ENCODE measurements at places on chromosomes 6 and 20.
A peak's percentile ranks its signal among the peaks of the same experiment; 100 is the strongest.

DNA sequence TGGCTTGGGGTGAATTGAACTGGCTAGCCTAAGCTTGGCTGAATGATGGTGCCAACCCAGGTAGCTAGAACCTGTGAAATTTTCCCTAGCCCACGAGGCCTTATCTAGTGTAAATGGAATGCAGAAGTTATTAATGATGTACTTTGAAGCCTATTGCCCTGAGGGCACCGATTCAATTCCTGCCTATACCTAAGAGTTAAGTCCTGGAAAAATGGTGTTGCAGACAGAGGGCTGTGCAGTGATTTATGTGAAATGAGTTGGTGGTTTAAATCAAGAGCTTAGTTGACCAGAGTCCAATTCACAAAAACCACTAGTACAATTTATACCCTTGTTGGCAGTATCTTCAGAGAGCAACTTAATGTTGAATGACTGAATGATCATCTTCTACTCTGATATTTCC lies 373.8 kb upstream of the JAG1 start:
- ATAC-seq: no peak

DNA sequence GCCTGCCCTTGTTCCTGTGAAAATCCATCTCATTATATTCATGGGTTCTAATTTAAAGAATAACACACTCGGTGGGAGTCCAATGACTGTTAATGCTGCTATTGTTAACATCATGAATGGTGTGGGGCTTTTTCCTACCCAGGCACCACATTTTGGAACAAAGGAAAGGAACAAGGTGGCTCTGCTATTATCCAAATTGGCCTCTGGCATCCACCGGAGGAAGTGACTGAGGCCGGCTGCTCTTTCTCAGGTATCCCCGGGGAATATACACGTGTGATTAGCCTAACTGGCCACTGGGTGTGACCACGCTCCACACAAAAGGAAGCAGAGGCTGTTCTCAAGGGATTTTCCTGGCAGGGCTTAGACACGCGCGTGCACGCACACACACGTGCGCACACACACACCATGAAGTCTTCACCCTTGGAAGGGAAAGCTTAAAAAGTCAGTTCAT lies 601.2 kb upstream of the ARID1B start:
- no peak for ATAC-seq

- ATAC-seq: no peak
These were observed 1.8 kb downstream of the CDH4 start for GRCh38 chr20:61253640-61254511.

- ATAC-seq: no peak
These were observed 84.5 kb upstream of the MCHR2 start for GRCh38 chr6:100078509-100078908.

DNA sequence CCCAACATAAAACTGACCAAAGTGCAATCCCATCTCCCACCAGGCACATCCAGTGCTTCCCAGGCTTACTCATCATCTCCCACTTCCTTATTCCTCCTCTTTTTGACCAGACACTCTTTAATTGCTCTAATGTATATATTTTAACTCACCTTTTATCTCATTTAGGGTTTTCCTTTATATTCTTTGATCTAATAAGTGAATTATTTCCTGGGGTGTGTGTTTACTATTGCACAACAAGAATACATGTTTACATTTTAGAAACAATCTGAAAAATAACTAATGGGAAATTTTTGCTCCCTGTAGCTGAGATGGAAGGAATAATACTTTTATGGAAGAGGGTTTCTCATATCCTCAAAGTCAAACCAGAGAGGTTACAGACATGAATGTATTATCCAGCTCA lies 18.4 kb downstream of the RHAG start:
- ATAC-seq: no peak

DNA sequence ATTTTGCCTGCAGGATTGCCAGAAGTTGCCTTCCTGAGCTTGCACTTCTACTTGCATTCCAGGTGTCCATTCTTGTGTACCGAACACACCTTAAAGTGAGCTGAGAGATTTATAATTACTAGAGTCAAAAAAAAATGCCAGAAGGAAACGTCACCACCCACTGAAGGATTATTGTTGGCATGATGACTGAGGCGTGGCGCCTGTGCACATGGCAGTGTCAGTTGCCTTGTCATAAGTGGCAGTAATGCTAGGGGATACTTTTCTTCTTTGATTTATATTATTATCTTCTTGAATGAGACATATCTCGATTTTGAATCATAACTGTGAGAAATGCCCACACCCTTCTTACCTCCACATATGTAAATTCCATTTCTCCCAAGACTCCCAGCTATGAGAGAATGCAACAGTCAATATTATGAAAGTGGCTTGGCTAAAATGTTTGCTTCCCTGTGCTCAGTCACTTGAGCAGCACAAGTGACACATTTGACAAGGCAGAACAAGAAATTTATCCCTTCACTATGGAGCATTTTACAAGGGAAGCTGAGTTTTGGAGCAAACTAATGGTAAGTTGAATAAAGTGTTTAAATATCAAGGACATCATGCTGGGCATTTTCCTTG lies 149.5 kb upstream of the SASH1 start:
- ATAC-seq: no peak

GRCh38 chr6:73394577-73395354 lies at the start of gene DDX43:
TSS of gene DDX43 (plus strand) at chr6:73394828. CDS start at chr6:73394906, 78 bp downstream.
- ATAC-seq: peak; percentile 68

GRCh38 chr6:69542494-69542893 lies 254.3 kb downstream of the LMBRD1 start:
- no peak for ATAC-seq

- ATAC-seq: no peak
These were observed 33.2 kb upstream of the IGF2R start for GRCh38 chr6:159935633-159936032.

DNA sequence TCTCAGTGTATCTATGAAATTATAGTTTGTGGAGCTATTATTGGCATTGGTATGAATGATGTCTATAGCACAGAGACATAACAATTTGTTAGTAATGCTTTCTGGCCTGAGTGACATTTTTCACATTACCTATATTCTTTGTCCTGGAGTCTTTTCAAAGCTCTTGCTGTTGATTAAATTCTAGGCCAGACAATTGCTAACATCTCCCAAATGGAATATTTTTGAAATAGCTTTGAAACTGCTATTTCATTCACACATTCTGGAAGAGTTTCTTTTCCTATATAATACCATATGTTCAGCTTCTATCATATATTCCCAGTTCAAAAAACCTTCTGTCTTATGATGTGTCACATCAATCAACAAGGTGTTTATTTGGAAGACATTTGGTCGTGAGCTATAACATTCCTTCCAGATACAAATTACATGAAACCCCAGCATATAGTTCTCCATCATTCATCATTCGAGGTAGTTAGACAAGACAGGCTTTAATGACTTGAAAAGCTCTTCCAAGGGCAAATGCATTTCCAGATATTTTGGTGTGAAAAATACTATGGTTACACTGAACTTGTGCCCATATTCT lies 452.8 kb downstream of the KHDRBS2 start:
- ATAC-seq: no peak

DNA sequence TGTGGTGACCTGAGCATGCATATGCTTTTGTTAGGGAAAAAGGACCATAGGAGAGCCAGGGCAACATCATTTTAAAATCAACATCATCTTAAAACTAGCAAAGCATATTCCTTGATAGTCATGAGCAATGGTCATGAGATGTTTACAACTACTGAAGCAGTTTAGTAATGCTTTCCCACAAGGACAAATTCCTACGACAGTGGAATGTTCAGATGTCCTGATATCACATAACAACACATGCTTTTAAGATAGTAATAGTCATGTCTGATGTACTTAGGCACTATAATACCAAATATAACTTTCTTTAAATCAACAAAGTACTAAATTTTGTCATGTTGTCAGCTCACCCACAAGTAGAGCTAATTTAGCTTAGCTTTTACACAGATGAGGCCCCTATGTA lies 370.3 kb downstream of the HTR1B start:
- no peak for ATAC-seq

GRCh38 chr20:19620446-19620845 lies 137.6 kb upstream of the RIN2 start:
- no peak for ATAC-seq

- no peak for ATAC-seq
These were observed 60.4 kb upstream of the AKAP12 start for GRCh38 chr6:151179321-151179720.

- ATAC-seq: peak; percentile 69
These were observed at the start of gene TFEB for GRCh38 chr6:41735427-41736185. TSS of gene TFEB (minus strand) at chr6:41735608. CDS start at chr6:41691213, 44,395 bp downstream.

GRCh38 chr6:41732591-41733359 lies 2.6 kb downstream of the TFEB start:
- peak; percentile 45 for ATAC-seq

DNA sequence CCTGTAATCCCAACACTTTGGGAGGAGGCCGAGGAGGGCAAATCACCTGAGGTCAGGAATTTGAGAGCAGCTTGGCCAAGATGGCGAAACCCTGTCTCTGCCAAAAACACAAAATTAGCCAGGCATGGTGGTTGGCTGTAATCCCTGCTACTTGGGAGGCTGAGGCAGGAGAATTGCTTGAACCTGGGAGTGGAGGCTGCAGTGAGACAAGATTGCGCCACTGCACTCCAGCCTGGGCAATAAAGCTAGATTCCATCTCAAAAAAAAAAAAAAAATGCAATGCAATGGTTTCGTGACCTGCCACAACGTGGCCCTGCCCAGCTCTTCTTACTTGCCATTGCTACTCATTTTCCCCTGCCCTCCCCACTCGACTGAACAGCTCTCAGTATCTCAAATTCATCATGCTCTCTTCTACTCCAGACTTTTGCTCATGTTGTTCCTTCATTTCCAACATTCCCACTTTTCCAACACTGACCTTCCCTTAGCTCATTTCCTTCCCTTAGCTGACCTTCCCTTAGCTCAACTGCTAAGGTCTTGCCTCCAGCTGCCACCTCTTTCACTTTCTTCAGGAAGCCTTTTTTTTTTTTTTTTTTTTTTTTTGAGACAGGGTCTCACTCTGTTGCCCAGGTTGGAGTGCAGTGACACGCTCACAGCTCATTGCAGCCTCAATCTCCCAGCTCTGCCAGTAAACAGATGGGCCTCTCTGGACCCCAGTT lies 2.1 kb upstream of the MTHFD1L start:
- no peak for ATAC-seq

- ATAC-seq: no peak
These were observed 562 bp upstream of the SMLR1 start for GRCh38 chr6:130826442-130827246.

- no peak for ATAC-seq
These were observed 66.0 kb downstream of the ZBTB2 start for GRCh38 chr6:151325075-151326050.

GRCh38 chr20:12111431-12112088 lies 193.9 kb downstream of the BTBD3 start:
- no peak for ATAC-seq

- ATAC-seq: no peak
These were observed 1.1 kb downstream of the RGS17 start for GRCh38 chr6:153129873-153130514.

DNA sequence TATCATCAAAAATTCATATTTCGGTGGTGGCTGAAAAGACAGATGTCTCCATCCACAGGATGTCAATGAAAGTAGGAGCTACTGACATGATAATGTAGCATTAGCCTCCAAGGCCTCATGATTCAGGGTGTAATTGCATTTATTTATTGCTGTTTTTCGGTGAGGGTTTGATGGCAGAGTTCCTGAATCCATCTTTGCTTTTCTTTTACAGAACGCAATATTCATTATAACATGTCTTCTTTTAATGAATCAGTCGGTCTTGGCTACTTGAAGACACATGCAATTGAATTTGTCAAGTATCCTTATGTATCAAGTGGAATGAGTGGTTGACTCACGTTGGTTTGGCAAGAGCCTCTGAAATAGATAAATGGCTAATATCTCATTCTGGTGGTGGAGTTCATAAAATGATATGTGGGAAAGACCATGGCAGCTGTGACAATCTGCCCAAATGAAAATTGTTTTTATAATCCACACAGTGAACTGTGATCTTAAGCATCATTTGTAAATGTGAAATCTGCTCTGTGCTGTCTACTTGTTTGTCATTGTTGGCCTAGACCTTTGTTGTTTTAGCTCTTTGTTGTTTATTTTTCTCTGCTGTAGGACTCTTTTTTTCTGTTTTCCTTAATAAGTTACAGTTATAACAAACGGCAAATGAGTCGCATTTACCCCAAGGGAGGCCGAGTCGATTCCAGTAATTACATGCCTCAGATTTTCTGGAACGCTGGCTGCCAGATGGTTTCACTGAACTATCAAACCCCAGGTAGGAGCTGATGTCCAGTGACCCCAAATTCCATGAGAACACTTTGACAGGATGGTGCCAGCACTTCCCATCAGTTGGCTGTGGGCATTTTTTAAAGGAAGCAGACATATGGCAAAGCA lies 105.7 kb upstream of the LAMP5 start:
- no peak for ATAC-seq

- ATAC-seq: peak; percentile 63
These were observed 1212.1 kb upstream of the CITED2 start for GRCh38 chr6:140586426-140587061.

GRCh38 chr6:44002067-44002592 lies 125.1 kb downstream of the MRPL14 start:
- peak; percentile 29 for ATAC-seq

DNA sequence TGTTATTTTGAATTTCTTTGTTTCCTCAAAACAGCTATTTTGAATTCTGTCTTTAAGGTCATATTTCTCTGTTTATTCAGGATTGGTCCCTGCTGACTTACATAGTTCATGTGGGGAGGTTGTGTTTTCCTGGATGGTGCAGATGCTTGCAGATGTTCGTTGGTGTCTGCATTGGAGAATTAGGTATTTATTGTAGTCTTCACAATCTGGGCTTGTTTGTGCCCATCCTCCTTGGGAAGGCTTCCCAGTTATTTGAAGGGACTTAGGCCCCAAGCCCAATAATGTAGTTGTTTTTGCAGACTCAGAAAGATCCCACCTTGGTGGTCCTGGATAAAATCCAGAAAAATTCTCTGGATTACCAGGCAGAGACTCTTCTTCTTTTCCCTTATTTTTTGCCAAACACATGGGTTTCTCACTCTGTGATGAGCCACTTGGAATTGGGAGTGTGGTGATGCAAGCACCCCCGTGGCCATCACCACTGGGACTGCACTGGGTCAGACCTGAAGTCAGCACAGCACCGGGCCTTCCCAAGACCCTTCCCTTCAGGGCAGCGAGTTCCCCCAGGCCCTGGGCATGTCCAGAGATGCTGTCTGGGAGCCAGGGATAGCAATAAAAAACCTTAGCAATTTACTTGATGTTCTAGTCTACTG lies 81.6 kb upstream of the EZR start:
- ATAC-seq: no peak

DNA sequence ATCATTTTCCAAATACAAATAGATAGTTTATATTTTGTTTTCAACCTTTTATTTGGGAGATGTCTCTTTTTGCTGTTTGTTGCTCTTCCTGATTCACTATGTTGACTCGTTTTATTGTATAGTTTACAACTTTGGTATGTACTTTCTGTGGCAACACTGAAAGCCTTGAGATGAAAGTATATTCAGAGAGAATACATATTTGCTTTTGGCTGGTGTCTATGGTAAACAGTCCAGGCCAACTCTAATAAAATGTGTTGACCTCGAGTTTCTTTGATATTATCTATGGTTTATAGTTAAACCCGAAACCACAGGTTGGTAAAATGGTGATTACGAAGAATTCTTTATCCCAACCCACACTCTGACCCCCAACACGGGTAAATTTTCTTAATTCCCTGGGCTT lies 919.6 kb upstream of the MAP3K7 start:
- no peak for ATAC-seq

GRCh38 chr20:58448958-58449357 lies 59.9 kb downstream of the VAPB start:
- no peak for ATAC-seq

Measured in activated CD4-positive, CD25-positive, alpha-beta regulatory T cell treated with anti-CD3 and anti-CD28 coated beads, Interleukin-2, amount 50 U/mL, for 24 hours (primary cell).